ENCODE measurements at places on chromosomes 1 and 21.

GRCh38 chr1:203089651-203090045 is 3.8 kb upstream of the MYOG start:
- H3K4me1 ChIP-seq: no peaks in the 10 kb centered on the region
- H3K4me3 ChIP-seq: no peak overlapping the region
- no peak for DNase-seq
- H3K27me3 ChIP-seq: peaks cover 2% of the 10 kb centered on the region
- no peaks in the 10 kb centered on the region for H3K36me3 ChIP-seq

DNA sequence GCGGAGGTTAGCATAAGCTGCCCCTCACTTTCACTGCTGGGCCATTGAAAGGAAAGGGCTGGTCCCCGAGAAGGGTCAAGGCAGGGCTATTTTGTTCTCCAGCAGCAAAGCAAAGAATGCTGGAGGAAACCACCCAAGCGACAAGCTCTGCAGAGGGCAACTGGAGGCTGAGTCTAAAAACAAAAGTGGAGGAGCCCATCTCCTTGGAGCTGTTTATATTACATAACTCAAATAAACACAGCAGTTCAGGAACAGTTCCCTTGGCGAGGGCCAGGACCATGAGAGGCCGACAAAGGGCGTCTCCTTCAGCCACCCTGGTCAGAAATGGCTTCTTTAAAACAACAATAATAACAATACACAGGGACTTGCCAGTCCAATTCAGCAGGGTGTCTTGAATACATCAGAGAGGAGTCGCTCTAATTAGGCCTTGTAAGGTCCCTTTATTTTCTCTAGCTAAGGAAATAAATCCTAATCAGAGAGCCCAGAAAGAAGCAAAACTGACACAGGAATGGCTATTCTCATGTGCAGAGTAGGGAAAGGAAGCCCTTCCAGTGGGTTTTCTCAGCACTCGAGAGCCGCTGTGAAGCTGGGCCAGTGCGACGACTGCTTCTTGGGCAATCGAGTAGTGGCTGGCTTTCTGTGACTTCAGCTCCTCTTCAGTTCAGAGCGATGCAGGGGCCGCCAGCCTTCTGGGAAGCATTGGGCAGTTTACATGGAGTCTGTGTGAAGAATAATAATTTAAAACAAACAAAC is 57.0 kb upstream of the TARBP1 start:
- DNase-seq: no peak
- peak overlapping the region; percentile 48 for H3K27ac ChIP-seq
- no peaks in the 10 kb centered on the region for H3K4me1 ChIP-seq

- H3K27me3 ChIP-seq: no peaks in the 10 kb centered on the region
- H3K4me1 ChIP-seq: peaks cover 14% of the 10 kb centered on the region
- no peaks in the 10 kb centered on the region for H3K36me3 ChIP-seq
Measured at GRCh38 chr1:51686450-51686849, 69.6 kb downstream of the OSBPL9 start.

GRCh38 chr1:155978973-155979429 is 654 bp upstream of the ARHGEF2 start:
- H3K27me3 ChIP-seq: no peaks in the 10 kb centered on the region
- DNase-seq: no peak
- H3K36me3 ChIP-seq: peaks cover 2% of the 10 kb centered on the region
- peaks cover 67% of the 10 kb centered on the region for H3K4me1 ChIP-seq

- peaks cover 42% of the 10 kb centered on the region for H3K4me1 ChIP-seq
- no peaks in the 10 kb centered on the region for H3K36me3 ChIP-seq
- peak; percentile 93 for DNase-seq
- no peaks in the 10 kb centered on the region for H3K27me3 ChIP-seq
- peak overlapping the region; percentile 80 for H3K27ac ChIP-seq
Measured at GRCh38 chr1:201713086-201713810, 115.7 kb upstream of the IPO9 start.

GRCh38 chr1:222653178-222653827 is 35.4 kb downstream of the MIA3 start:
- H3K27ac ChIP-seq: no peak overlapping the region
- H3K4me1 ChIP-seq: no peaks in the 10 kb centered on the region
- H3K36me3 ChIP-seq: peaks cover 63% of the 10 kb centered on the region
- H3K27me3 ChIP-seq: no peaks in the 10 kb centered on the region
- H3K4me3 ChIP-seq: no peak overlapping the region

DNA sequence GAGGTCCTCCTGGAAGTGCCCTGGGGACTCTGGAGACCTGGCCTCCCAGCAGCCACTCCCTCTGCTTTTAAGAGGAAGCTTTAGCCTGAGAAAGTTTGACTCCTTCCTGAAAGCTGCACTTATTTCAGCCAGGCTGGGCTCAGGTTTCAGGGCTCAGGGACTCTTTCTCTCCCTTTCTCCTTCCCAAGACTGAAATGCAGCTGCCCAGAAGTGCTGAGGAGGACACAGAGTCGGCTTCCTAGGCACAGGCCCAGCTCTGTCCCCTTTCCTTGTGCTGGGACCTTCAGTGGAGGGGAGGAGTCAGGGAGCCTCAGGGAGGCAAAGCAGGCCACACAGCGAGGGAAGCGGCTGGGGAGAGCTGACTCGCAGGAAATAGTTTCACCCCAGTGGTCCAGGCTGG is 137.3 kb downstream of the NAV1 start:
- H3K27ac ChIP-seq: no peak overlapping the region
- no peaks in the 10 kb centered on the region for H3K36me3 ChIP-seq
- no peak overlapping the region for H3K4me3 ChIP-seq
- no peak for DNase-seq
- no peaks in the 10 kb centered on the region for H3K27me3 ChIP-seq

GRCh38 chr1:25223471-25223870 is 8.8 kb downstream of the SYF2 start:
- DNase-seq: no peak
- no peaks in the 10 kb centered on the region for H3K27me3 ChIP-seq
- peaks cover 22% of the 10 kb centered on the region for H3K36me3 ChIP-seq
- no peak overlapping the region for H3K4me3 ChIP-seq

- no peak for DNase-seq
- H3K36me3 ChIP-seq: no peaks in the 10 kb centered on the region
- no peaks in the 10 kb centered on the region for H3K4me1 ChIP-seq
- no peak overlapping the region for H3K27ac ChIP-seq
Measured at GRCh38 chr1:7418442-7419080, 352.5 kb upstream of the VAMP3 start.

Measured in Panc1 (cell line).